ENCODE measurements at places on chromosomes 2 and 18.

DNA sequence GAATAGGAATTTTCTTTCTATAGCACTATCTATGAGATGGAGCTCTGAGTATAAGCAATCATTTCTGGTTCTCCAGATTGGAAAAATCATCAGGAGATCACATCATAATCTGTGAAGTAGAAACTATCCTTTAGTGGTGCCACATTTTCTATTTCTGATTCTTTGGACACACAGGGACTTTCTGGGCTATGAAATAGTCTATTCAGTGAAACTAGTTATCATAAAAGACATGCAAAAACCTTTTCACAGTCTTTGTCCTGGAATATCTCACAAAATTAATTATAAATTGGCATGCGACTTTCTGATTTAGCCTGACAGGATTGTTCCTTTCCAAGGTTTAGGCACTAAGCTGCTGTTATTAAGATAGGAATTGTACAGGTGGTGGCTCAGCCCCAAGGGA is 428.6 kb downstream of the DLGAP1 start:
- DNase-seq = no peak

GRCh38 chr2:33704406-33704855 is 105.3 kb upstream of the FAM98A start:
- DNase-seq = no peak

- DNase-seq = no peak
These were observed 185.1 kb upstream of the CCDC68 start for GRCh38 chr18:55144193-55144930.

- no peak for DNase-seq
These were observed 13.9 kb downstream of the FN1 start for GRCh38 chr2:215421859-215422461.

DNA sequence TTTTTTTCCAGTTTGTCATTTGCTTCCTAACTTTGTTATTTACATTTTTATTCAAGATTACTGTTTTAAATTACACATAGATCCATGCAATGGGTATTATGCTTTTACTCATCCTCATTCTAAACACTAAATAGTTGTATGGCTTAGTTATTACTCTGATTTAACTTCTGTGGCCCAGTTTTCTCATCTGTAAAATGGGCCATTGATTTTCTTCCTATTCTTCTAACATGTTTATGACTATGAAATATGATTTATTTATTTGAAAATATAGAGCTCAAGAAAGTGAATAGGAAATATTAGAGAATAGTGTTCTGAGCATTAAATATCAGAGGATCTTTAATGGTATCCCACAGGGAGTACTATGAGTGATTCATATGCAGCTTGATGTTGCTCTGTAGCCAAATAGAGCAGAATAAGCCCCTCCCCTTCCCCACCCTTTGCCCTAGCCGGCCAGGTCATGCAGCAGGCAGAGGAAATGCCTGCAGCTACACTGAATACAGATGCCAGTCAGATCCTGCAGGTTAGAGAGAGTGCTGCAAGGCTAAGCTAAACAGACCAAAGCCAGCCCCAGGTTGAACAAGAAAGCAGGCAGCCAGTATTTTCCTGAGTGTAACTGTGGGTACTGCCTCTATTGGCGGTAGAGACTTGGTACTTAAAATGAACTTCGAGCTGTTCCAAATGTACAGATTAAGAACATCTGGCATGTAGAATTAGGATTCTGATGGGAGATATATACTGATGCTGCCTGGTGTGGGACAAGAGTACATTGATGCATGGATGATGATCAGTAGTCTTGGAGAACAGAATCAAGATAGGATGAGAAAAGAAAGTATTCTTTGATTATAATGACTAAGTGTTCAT is 11.7 kb upstream of the ACYP2 start:
- no peak for DNase-seq

GRCh38 chr18:37322492-37323035 is 243.0 kb downstream of the CELF4 start:
- no peak for DNase-seq

- DNase-seq = no peak
These were observed 179.4 kb upstream of the ARL4C start for GRCh38 chr2:234676109-234676782.

DNA sequence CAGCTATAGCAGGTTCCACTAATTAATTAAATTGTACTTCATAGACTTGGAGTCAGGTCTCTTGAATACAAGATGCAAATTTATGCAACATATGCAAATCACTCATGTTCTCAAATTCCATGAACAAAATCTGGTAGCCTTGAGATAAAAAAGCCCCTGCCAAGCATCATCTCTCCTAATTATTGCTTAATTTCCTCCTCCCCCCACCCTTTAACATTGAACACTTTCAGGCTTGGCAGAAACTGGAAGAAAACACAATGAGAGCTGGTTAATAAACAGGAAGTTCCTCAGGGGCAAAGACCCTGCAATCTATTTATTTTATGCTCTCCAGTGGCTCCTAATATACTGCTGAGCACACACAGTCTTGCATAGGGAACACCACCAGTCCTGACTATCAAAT is 35.6 kb upstream of the ACVR1 start:
- DNase-seq = no peak

DNA sequence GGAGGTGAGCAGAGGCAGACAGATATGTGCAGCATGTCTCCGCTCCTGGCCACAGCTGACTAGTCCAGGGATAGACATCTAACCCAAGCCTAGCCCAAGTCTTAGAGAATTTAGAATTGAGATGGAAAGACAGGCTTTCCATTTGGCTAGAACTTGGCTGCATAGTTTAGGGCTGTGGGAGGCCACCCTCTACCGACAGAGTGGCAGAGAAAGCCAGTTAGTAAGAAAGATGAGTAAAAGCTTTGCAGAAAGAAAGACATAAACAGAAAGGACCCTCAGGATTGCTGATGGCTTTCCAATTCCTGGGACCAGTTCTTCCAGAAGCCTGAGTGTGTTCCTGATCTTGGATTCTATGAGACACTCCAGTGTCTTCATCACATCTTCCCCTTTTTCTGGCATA is 62.1 kb downstream of the DYM start:
- DNase-seq = no peak

DNA sequence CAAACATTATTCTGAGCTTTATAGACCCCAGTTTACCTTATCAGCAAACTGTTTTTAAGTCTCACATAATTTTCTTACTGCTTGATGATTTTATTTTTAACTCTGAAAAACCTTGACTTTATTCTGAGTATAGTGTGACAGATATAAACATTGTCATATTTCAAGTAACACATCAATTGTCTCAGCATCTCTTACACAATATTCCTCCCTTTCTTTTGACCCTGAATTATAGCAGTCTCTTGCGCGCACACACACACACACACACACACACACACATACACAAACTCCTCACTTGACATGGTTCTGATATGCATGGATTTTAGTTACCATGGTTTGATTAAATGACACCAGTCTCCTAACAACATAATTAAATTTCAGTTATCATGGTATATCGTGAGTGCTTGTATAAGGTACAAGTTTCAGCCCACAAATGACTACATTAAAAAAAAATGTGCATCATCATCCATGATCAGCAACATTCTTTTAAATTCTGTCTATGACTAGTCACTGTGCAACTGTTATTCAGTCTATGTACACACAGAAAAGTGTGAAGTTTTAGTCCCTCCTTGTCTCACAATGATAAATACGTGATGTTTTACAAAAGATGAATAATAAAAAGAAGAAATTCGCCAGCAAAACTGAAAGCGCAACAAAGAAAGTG is 39.5 kb upstream of the TACR1 start:
- DNase-seq = no peak

DNA sequence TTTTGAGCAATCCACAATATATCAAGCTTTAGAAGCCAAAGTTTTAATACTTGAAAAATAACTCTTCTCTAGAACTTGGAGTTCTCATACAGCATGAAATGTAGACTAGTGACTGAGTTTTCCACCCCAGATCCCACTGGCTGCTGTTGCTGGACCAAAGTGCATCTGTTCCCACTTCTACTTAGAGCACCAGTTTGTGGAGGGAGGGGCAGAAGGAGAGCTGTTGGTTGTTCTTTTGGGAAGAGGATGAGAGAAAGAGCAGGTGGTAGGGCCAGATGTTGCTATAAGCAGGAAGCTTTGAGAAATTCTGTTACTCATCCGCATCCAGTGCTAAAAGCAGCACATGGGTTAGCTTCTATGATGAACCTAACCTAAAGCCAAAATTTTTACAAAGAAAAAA is 59.0 kb downstream of the MBD2 start:
- DNase-seq = no peak

- DNase-seq = no peak
These were observed 47.1 kb downstream of the GPR39 start for GRCh38 chr2:132463719-132464118.

GRCh38 chr18:2515171-2515787 is 56.0 kb downstream of the METTL4 start:
- no peak for DNase-seq

DNA sequence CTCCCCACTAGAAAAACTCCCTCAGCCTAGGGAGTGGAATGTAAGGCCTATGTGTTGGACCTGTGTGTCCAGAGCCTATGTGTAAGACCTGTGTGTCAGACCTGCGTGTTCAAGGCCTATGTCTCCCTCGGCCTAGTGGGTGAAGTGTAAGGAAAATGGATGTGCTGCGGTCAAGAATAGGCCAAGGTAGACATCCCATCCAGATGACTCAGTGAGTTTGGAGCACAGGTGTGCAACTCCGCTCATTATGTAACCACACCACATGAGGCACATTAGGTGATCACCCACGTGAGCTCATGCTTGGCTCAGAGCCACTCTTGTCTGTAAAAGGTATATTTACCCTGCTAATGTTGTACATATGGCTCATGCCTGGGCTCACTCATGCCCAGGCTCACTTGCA is 565.3 kb upstream of the CRIM1 start:
- DNase-seq = no peak

GRCh38 chr18:31428211-31428610 is 19.3 kb upstream of the DSG3 start:
- DNase-seq = no peak

- DNase-seq = no peak
These were observed 12.4 kb upstream of the GPD2 start for GRCh38 chr2:156423674-156424282.

DNA sequence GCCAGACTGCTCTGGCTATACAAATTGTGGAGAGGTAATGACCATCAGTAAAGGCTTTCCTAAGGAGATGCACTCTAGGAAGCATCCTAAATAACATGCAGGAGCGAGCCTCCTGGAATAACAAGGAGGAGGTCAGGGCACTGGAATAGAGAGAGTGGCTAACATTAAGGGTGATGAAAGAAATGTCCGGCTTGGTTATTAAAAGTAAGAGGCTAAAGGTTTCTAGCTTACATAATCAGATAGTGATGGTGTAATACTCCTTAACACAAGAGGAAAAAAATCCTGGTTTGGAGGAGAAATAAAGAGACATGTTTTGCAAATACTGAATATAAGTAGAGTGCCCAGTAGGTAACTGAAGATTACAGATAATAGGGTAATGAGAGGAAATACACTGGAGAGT is 365.7 kb downstream of the ZEB2 start:
- DNase-seq = no peak

DNA sequence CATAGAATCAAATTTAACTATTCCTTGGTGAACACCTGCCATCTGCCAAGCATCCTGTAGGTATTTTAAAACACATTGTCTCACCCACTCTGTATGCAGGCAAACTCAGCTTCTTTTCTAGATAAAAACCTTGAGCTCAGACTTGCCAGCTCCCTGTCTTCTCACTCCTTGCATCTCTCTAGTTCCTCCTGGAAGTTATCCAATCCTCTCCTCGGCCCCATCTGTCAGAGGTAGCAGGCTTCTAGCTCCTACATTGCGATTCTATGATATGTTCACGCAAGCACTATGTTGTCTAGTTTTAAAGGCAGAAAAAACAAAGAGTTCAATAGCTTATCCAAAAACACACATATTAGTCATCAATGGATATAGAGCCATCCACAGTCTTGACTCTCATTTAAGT is 67.0 kb upstream of the APCDD1 start:
- no peak for DNase-seq

DNA sequence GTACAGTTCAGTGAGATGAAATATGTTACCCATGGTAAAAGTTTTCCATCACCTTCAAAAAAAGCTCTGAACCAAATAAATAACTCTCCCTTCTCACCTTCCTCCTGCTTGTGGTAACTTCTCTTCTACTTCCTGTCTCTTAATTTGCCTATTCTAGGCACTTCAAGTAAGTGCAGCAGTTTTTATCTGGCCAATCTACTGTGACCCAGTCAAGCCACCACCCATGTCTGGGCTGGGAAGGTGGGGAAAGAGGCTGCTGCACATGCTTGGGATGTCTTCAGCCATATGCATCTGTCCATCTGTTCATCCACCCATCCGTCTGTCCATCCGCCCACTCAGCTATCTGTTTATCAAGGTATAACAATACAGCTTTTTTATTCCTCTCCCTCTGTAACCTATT is 31.6 kb downstream of the ZNF532 start:
- no peak for DNase-seq

GRCh38 chr2:163779970-163780597 is 44.3 kb upstream of the FIGN start:
- no peak for DNase-seq

DNA sequence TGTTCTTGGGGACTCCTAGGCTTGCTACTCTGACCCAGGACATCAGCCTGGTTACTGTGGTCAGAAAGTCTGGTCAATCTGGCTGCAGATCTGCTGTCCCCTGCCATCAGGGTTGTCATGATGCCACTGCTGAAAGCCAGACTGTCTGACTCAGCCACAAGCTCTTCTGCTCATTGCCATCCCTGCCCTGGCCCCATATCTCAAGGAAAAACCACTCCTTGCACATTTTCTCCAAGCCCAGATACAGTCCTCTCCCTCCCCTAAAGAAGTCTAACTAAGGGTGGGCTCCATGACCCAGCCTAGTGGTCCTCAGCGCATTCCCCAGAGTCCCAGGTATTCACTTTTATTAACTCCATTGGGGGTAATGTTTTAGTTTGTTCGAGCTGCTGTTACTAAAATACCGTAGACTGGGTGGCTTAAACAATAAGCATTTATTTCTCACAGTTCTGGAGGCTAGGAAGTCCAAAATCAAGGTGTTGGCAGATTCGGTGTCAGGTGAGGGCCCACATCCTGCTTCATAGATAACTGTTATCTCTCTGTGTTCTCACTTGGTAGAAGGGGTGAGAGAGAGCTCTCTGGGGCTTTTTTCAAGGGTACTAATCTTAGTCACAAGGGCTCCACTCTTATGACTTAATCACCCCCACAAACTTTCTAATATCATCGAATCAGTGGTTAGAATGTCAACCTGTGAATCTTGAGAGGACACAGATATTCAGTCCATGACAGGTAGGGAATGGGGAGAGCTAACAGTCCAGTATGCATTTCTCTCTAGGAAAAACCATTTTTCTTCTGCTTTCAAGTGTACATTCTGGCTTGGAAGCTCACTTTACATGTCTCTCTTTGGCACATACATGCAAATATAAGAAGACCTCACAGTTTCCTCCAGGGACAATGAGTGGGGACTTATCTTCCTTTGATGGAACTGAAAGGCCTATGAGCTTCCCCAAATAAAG is 94.8 kb upstream of the CXCR4 start:
- DNase-seq = no peak

GRCh38 chr2:109173311-109174171 is 44.5 kb downstream of the SH3RF3 start:
- DNase-seq = no peak

DNA sequence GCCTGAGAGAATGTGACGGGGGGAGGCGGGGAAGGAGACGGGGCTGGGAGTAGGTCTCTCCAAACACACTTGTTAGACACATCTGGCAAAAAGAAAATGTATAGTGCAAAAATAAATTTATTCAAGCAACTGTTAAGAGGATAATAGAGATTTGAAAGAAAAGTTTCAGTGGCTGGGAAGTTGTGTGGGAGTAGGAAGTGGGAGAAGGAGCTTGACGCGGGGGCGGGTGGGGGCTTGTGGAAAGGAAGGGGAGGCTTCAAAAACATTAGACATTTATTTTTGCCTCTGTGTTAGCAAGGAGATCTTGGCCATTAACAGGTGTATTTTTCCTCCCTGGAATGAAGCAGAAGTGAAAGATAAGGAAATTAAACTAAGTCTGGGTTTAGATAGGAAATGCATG is 90.3 kb downstream of the KLF7 start:
- DNase-seq = no peak
